ENCODE measurements at places on chromosomes 1 and 21.

DNA sequence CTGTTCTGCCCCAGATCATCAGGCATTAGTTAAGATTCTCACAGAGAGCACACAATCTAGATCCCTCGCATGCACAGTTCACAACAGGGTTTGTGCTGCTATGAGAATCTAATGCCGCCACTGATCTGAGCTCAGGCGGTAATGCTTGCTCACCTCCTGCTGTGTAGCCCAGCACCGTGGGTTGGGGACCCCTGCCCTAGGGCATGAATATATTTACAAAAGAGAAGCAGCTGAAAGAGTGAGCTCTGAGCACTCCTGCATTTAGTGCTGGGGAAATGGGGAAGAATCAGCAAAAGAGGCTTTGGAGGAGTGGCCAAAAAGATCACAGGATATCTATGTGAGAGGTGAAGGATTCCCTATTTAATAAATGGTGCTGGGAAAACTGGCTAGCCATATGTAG, 5.6 kb downstream of the CFAP57 start:
- no peak for DNase-seq

DNA sequence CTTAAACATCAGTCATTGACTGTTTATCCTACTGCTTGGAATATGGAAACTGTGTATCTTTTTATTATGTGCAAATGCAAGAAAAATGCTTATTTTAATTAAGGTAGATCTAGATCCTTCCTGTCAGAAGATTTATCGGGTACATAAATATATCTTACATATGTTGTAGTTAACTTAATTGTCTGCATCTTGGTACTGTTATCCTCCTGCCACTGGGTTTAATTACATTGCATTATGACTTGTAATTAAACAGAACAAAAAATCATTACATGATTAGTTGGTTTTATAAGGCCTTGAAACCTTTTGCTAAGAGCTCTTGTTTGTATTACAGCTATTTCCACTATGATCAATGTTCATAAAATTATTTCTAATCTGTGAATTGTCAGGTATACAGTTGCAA, 211.2 kb downstream of the PTGER3 start:
- no peak for DNase-seq

DNA sequence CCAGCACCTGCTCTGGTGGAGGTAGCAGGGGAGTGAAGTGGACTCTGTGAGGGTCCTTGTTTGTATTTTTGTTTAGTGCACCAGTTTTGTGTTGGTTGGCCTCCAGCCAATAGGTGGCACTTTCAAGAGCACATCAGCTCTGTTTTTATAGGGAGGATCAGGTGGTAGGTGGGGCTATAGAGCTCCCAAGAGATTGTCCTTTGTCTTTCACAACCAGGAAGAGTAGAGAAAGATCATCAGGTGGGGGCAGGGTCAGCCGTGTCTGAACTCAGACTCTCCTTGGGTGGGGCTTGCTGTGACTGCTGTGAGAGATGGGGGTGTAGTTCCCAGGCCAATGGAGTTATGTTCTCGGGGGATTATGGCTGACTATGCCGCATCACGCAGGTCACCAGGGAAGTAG, 159.8 kb downstream of the ZNF326 start:
- no peak for DNase-seq

DNA sequence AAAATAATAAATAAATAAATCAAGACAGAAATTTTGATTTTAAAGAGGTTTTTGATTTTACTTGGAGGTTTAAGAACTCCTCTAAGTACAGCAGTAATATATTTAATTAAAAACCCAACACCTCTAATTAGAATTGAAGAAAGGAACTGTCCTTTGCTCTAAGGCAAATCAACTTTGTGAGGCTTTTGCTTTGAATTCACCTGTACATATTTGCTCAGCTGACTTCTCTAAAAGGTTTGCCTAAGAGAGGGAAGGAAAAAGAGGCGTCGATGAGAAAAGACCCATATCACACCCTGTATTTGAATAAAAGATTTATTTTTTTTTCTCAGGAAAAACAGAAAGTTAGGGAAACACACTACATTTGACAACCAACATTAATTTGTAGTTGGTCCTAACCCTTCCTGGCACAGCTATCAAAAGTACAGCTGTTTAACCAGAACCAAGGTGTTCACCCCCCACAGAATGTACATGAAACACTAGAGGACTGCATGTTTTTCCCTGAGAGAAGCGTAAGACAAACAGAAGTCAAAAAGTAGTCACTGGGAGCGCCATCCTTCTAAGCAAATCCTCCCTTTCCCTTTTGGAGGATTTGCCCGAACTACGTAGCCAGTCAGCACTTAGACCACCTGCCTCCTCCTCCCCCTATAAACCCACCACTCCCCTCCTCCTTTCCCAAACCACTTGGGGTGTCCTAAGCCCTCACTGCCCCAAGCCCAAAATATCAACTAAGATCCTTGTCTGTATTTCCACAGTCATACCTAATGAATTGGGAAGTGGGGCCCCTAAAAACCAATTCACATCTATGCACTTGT, 4.9 kb downstream of the MCL1 start:
- no peak for DNase-seq

DNA sequence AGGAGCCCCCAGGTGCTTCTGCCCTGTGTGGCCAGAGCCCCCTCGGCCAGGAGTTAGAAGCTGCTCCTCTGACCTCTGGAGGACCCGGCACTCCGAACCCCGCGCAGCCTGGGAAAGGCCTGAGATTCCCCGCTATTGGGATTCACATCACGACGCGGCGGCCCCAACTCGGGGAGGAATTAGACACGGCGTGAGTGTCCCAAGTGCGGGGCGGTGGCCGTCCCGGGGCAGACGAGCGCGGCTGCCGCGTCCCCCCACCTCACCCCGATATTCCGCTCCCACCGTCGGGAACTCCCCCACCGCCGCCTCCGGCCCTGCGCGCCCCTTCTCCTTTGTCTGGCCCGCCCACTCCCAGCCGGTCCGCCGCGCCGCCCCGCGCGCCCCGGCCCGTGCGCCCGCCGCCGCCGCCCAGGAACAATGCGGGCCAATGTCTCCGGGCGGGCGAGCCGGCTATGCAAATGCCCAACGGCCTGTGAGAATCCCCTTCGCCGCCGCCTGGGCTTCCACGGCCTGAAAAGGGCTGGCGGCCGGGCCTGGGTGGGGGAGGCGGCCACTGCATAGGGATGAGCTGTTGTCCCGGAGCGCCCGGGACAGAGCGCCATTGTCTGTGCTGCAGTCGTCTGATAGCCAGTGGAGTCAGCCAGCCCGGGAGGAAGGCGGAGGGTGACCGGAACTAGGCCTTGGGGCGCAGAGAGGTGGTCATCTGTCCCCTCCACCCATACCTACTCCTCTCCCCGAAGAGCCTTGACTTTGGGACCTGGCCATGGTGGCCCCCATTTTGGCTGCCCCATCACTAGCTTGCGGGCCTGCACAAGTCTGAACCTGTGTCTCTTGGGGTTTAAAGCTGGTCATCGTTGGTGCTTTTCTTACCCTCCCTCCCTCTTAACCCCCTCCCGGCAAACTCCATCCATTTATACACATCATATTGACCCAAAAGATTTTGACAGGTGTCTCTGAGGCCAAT, 19.4 kb downstream of the RHBG start:
- peak; percentile 94 for DNase-seq

- no peak for DNase-seq
These were observed 81.6 kb upstream of the PBX1 start for GRCh38 chr1:164477343-164477742.

DNA sequence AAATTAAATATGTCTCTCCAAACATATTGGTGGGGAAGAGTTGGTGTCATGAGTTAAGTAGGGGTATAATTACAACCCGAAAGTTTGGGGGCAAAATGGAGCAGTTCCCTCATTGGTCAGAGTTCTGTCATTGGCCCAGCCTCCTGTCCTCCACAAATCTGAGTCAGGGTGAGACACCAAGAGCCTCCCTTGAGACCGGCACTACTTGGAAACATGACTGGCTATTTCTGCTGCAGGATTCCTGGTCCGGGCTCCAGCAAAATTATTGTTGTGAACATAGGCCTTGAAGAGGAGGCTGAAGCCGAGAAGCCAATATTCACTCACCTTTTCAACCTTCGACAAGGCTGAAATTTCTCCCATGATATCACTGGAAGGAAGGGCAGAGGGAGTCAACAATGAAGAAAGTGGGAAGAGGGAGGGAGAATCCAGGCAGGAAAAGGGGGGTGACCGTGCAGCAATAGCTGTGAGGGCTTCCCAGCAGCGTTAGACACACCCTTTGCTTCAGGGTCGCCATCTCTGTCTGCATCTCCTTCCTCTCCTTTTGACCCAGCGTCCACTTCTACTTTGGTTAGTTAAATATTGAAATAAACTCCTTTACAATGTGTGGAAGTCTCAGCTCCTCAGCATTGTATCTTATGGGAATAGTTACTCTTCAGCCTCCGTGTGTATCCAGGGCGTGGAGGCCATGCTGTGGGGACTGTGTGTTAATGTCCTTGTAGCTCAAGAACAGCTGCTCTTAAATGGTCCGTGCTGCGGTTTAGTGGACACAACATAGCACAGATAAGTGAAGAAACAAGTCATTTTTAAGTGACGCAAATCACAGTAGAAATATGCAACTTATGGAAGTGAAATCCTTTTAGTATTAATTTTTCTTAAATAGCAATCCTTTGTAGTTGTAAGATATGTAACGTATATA, 307.4 kb downstream of the DISC1 start:
- no peak for DNase-seq

DNA sequence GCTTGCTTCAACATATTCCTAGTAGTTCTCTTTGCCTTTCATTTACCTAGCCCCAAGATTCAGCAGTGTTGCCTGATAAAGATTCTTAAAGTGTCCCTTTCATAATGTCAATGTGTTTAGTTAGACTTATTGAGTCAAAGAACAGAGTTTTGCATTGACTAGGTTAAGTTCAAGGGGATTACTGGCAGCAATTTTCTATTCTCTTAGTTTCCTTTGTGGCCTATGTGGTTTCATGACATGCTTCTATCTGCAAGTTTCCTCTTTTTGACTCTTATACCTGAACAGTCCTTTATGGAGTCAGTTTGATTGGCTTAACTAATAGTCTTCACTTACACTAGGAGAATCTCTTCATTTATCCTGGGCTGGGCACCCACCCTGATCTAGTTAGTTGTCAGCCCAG, 151.3 kb downstream of the ADGRL4 start:
- DNase-seq, result no peak

GRCh38 chr1:18414872-18415447, 65.8 kb upstream of the KLHDC7A start:
- DNase-seq, result no peak

GRCh38 chr21:36199021-36199420, 42.4 kb downstream of the DOP1B start:
- DNase-seq, result no peak

DNA sequence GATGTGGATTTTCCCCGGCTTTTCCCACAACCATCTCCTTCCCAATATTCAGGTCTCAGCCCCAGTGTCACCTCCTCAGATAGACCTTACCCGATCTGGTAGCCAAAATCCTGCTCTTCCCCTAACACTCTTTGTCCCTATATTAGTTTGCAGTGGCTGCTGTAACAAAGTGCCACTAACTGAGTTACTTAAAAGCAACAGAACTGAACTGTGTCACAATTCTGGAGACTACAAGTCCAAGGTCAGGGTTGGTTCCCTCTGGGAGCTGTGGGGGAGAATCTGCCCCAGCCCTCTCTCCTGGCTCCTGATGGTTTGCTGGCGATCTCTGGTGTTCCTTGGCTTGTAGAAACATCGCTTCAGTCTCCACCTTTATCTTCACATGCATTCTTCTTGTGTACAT, 64.0 kb downstream of the NENF start:
- DNase-seq, result no peak

DNA sequence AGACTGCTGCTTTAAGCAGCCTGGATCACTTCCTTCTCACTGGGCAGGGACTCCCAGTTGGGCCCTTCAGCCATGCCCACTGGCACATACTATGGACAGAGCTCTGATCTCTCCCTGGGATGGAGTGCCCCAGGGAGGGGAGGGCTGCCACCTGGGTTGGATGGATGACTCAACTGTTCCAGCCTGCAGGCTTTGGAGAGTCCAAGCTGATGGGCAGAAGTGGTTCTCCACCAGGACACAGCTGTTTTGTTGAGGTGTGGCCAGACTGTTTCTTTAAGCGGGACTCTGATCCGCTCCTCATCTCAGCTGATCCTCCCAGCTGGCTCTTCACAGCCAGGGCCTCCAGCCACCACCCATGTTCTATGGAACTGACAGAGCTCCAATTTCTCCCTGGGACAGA, 166.9 kb downstream of the MAGI3 start:
- no peak for DNase-seq

GRCh38 chr1:36883315-36883949, 150.9 kb downstream of the GRIK3 start:
- no peak for DNase-seq

DNA sequence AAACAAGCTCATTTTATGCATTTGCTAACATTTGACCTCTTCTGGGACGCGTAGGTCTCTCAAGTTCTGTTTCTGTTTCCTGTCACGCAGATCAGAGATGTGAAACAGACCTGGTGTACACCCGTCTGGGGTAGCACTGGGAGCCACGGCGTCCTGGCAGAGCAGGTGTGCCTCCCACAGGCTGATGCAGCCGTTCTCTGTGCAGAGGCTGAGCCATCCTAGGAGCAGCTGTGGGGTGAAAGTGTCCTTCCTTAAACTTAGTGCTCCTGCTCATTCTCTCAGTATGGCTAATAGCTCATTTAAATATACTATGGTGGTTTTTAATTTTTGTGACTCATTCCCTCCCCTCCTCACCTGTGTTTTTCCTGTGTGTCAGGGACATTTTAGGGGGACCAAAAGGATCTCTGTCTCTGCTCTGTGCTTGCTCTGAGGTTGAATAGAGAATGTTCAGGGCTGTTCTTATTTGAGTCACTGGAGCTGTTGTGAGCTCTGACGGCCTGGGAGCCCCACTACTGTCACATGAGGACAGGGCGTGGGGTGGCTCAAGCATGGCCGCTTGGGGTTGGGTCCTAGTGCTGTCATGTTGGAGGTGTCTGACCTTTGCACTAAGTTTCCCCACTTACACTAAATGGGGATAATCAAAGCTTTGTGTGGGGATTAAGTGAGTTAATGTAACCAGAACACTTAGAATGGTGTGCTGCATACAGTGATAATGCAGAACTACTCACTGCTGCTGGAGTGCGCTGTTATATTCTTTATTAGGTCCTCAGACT, 43.0 kb downstream of the GALNT2 start:
- no peak for DNase-seq

DNA sequence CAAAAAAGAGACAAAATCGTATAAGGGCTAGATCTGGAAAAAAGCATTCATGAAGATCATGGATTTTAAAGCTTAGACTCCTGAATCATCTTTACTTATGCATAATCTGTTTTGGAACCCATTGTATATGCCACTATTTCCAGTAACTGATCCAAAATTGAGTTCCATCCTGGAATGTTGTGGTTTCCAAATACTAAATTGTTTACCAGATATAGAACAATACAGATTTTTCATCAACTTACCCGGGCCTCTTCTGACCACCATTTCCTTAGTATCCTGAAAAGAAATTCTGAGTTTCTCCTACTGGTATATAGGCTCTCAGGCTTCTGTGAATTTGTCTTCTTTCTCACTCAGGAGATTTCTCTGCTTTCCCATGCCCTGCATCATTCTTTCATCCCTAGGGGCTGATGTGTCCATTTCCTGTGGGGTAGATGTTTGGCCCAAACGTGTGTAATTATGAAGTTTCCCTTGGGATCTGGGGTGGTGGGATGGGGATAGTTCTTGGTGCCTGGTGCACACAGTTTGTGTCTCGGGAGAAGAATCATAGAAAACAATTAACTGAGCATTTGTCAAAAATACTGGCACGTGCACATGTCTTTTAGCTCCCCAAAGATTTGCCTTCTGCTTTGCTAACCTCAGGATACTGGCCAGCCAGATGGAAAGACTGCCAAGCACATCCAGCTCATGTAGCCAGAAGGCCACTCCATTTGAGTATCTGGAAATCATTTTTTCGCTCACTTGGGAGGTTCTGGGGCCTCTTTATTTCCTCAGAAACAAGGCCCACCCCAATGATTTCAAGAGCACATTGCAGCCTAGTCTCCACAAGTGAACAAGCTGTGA, 127.8 kb downstream of the NTMT2 start:
- no peak for DNase-seq

- DNase-seq, result no peak
These were observed 103.7 kb downstream of the COQ8A start for GRCh38 chr1:227043755-227044154.

Data from Ammon's horn (tissue), 1 donor.